ENCODE measurements at places on chromosomes 5 and 9.

DNA sequence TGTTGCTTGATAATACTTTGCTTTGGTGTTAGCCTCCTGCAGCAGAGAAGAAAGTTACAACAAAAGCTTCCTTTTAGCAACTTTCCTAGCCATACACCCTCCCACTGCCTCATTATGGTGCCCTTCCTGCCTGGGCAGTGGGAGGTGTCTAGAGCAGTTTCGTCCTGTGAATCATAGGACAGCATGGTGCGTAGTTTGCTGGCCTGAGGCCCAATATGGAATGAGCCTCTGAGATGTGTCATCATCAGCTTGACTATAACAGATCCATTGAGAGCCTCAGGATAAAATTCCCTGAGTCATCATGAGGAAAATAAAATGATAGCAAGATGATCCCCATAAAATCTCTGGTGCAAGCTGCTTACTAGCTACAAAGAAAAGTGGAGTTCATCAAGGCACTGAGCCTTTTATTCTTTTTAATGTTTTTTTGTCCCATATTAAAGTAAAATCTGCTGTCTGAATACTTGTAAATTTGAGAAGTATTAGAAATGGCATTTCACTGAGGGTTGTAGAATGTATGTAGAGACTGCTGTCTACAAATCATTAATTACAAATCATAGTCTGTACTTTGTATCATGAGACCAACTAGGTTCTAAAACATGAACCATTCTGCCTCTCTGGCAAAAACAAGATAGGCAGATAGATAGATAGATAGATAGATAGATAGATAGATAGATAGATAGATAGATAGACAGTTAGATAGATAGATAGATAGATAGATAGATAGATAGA lies 303.0 kb upstream of the PDE4D start:
- no peak for DNase-seq

DNA sequence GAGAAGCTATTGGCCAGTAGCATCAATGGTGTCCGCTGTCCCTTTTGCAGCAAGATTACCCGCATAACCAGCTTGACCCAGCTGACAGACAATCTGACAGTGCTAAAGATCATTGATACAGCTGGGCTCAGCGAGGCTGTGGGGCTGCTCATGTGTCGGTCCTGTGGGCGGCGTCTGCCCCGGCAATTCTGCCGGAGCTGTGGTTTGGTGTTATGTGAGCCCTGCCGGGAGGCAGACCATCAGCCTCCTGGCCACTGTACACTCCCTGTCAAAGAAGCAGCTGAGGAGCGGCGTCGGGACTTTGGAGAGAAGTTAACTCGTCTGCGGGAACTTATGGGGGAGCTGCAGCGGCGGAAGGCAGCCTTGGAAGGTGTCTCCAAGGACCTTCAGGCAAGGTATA lies 10.8 kb downstream of the TRIM32 start:
- no peak for DNase-seq

- DNase-seq, result no peak
Measured at GRCh38 chr5:143309661-143310431, 93.6 kb downstream of the NR3C1 start.

DNA sequence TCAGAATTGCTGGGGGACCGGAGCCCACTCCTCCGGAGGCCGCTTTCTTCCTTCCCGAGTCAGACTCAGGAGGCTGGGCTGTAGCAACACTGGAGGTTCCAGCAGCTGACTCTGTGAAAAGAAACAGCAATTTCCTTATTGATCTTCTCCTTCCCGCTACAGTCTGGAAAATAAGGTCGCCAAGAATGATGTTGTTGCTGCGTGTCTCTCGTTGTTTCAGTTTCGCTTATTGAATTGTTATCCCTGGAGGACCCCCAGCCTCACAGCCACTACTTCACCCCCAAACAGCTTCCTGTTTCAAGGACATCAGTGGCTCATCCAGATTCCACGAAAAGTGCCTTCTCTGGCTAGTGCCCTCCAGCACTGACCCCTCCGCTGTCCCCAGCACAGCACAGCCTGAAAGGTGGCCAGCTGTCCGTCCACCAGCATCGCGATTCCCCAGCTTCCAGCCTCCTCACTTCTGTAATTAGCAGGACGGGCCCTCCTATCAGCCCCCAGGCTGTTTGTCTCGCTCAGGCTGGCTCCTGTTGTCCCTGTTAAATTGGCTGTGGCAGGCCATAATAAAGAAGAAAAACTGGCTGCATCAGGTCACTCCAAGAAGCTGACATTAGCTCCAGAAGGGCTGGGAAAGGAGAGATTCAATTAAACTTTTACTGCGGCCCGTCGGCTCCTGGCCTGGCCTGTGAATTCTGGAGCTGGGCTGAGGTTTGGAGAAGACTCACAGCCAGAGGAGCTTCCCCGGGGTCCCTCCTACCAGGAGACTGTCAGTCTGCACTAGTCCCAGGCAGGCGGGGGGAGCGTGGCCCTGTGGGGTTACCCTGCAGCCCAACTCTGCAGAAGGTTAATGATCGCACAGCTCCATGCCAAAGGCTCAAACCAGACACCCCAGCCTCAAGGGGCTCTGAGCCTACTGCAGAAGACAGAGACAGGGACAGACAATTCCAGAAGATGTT lies 40.5 kb downstream of the OLFM1 start:
- no peak for DNase-seq

DNA sequence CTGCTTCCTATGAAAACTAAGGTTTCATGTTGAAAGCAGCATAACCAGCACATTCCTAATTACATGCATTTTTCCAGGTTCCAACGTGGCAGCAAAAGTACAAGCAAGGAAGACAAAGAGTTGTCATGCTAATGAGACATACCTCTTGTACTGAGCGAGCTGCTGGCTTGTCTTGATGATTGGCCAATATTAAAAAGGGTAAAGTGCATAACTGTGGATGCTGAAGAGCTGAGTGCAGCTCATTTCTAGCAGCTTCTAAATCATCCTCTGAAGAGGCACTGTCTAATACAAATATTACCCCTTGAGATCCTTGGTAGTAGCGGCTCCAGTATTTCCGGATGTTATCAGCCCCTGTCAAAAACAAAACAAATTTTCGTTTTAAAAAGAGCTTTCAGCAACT lies 197.3 kb downstream of the ARL15 start:
- DNase-seq, result no peak

- DNase-seq, result no peak
Measured at GRCh38 chr5:180271221-180271620, 20.7 kb downstream of the MAPK9 start.

GRCh38 chr9:128043467-128043868 lies 23.7 kb downstream of the NAIF1 start:
- DNase-seq, result no peak

All from activated naive CD4-positive, alpha-beta T cell treated with anti-CD3 and anti-CD28 coated beads for 36 hours (primary cell).